Fibroblast of pulmonary artery (primary cell): ENCODE measurements at places on chromosomes 3 and 15.
A peak's percentile ranks its signal among the peaks of the same experiment; 100 is the strongest.

- no peak for DNase-seq
These were observed 54.1 kb downstream of the GUCA1C start for GRCh38 chr3:108899530-108899929.

GRCh38 chr15:85072917-85073316 is 91.3 kb downstream of the PDE8A start:
- no peak for DNase-seq

GRCh38 chr3:134833453-134834163 is 38.5 kb downstream of the EPHB1 start:
- no peak for DNase-seq

GRCh38 chr3:73542136-73542535 is 82.6 kb downstream of the PDZRN3 start:
- DNase-seq = no peak

DNA sequence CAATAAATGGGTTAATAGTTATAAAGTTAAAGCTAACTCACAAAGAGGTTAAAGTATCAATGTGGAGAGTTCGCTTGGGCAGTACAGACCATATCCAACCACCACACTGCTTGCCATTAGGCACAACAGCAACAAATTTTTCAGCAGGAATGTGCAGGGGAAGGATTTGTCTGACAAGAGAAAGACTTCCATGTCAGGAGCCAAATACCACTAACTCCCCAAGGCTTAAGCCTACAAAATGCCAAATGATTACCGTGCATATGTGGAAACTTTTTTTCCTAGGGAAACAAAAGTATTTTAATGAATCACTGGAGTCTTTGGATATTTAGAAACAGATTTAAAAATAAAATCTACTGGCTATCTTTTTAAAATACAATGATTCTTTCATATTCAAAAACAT is 8.1 kb downstream of the VGLL3 start:
- peak; percentile 92 for DNase-seq

DNA sequence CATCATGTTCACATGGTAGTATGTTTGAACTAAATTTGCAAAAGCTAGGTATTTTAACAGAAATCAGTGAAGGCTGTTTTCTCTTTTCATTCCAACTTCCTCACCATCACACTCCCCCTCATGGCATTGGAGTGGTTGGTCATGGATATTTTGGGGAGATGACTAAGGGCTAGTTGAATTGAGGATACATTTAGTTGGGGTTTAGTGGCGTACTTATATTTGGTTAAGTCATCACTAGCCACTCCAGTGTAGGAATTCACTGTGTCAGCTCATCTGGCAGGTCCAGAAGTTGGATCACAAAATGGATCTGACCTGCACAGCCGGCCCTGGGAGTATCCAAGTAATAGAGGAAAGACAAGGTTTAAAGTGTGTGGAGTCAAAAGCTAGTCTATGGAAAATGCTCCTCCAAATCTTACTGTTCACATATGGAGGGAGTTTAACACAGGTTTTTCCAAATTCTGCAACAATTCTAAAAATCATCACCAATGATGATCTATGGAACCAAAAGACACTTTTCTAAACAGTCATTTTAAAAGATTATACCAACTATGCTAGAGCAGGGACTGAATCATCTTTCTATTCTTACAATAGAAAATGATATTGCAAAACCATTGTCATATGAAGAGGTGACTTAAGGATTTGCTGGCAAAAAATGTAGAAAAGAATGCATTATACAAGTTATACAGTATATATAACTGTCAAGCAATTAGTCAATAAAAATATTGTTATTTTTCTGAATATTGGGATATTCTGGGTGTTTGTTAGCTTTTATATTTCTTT is 247.8 kb upstream of the PEX5L start:
- DNase-seq = no peak

- no peak for DNase-seq
These were observed 237.5 kb upstream of the EPHA6 start for GRCh38 chr3:96576935-96577334.

GRCh38 chr3:5227812-5228211 is 40.3 kb downstream of the EDEM1 start:
- peak; percentile 56 for DNase-seq

DNA sequence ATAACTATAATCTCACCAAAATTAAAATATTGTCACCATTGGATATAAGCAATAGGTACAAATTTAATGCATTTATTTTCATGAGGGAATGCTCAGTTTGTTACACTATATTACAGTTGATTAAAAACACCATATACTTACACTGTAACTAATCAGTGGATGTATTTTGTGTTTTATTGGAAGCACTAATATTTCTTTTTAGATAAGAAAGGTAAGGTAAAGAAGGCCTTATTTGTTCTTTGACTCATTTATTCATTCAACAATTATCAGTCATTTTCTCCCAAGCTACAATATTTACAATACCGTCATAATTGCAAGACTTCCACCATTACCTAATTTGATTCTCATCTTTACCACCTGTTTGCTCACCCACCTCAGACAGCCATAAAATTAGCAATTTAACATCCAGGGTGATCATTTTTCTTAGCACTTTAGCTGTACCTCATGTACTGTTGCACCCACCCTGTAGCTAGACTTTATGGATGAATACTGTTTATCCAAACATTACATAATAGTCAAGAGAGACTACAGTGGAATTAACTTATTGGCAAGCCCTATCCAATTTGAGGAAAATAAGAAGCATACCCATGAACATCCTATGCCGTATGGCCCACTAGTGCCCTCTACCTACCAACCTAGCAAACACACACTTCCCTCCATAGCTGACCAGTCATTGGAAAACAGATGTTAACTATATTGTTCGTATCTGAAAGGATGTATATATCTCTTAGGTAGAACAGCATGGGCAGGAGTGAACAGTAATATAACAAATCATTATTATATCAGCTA is 229.6 kb downstream of the BBX start:
- DNase-seq = peak; percentile 52

GRCh38 chr15:79896131-79896633 is 632 bp downstream of the MTHFS start:
- no peak for DNase-seq

DNA sequence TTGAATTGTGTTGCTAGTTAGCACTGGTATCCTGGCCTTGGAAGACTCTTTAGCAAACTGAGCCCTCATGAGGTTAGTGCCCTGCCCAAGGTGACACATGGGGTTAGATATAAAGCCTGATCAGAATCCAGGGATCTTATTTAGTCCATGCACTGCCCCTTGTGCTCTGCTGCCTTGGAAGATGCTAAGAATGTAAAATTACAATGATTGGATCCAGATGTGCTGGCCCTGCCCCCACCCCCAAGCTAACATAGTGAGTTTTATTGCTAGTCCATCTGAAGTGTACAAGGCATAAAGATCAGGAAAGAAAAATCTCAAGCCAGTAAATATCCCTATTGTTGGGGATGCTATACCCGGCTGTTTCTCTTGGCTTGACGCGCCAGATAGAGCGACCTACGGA is 248.1 kb upstream of the C2CD4B start:
- DNase-seq = no peak

- DNase-seq = no peak
These were observed 801.5 kb upstream of the EPHA6 start for GRCh38 chr3:96012939-96013338.

DNA sequence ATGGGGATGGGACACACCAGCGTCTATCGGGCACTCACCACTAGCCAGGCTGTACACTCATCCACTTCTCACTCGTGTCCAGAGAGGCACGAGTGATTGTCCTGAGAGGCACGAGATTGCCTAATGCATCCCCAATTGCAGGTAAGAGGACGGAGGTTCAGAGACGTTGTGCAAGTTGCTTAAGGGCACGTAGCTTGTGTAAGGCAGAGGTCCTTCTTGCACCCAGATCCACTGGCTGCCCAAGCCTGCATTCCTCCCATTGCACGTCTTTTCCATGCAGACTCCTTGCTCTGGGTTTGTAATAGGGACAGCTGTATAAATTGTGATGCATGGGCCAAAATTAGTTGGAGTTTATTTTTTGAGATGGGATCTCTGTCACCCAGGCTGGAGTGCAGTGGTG is 264.3 kb downstream of the PLCL2 start:
- no peak for DNase-seq

- no peak for DNase-seq
These were observed 26.2 kb downstream of the HES1 start for GRCh38 chr3:194162070-194162678.

- DNase-seq = peak; percentile 94
These were observed 27.9 kb downstream of the FBN1 start for GRCh38 chr15:48617619-48618018.

DNA sequence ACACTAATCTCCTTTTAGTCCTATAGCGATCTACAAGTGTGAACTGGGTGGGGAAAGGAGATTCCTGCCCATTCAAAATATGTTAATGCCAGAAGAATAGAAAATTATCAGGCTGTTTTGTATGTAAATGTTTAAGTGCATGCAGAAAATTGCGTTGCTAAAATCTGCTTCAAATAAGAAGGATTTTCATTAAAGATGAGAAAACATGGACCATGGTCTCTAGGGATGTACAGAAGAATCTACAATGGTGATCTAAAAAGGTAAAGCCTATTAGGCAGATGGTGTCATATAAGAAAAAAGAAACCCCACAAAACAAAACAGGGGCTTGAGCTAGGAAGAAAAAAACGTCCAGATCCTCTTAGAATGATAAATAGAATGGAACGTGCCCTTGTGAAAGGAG is 287.5 kb upstream of the ROBO1 start:
- DNase-seq = no peak

- peak; percentile 63 for DNase-seq
These were observed 147.8 kb downstream of the PLCL2 start for GRCh38 chr3:17032407-17033034.

GRCh38 chr3:147618691-147619090 is 209.5 kb downstream of the ZIC1 start:
- DNase-seq = no peak
